CD4-positive, alpha-beta T cell treated with Interleukin-15 for 4 hours (primary cell): ENCODE measurements at places on chromosomes 6 and 20.
A peak's percentile ranks its signal among the peaks of the same experiment; 100 is the strongest.

DNA sequence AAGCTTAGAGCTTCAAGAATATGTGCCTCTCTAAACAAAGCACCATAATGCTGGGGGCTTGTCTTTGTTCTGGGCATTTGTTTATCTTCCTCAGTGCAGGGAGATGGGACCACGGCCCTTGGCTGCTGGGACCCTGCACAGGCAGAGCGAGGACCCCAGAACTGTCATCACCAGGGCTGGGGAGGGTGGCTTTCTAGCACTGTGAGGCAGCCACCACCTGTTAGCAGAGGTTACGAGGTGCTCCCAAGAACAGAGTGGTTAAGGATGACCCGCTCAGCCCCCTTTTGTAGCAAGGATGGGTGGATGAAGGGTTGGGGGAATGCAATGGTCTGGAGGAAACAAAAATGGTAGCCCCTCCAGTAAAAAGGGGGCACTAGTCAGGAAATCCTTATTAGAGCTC is 34.9 kb downstream of the METTL24 start:
- DNase-seq = no peak

DNA sequence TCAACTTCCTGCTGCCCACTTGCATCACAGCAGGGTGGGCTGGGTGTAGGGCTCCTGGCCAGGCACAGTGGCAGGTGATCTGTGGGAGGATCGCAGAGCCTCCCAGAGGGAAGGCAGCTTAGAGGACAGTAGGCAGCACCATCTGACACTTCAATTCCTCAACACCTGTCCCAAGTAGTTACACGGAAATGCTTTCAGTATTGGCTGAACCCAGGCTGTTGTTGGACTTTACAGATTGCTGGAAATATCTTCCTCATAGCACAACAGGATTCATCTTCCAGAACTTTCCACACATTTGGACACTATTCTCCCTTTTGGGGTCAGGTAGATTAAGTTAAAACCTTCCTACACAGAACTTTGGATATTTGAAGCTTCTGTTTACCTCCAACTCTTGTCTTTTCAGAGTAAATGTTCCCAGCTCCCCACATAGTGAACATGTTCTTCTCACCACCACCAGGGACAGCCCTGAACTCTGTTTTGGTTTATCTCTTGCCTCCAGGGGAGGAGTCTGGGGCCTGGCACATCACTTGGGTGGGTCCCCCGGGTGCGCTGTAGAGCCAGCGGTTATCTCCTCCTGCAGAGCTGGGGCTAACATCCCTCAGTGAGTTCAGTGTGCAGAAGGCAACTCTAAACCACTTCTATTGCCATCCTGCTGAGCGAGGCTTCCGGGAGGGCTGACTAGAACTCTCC is 3.5 kb upstream of the SLC22A2 start:
- no peak for DNase-seq

- no peak for DNase-seq
Measured at GRCh38 chr6:161135695-161136591, 137.9 kb downstream of the AGPAT4 start.

DNA sequence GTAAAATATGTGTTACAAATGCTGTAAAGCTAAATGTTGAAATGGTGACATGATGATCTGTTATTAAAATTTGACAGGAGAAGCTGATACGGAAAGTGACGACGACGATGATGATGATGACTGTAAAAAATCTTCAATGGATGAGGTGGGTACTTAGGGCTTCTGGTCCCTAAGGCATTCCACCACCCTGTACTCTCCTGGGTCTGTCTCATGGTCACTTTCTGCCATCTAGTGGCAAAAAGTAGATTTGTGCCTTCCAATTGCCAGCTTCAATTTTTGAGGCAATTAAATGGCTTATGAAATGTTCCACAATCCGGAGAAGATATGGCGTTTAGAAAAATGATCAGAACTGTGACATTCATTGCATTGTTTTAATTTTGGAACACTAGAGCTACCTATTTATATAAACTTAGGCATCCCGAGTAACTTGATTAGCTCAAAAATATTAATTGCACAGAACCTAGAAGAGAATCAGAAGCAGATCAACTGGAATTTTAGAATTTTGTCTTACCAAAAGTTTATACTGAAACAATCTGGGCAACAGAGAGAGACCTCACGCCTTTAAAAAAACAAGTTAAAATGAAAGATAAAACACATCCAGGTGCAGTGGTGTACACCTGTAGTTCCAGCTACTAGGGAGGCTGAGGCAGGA is 346.5 kb upstream of the PLCB4 start:
- peak; percentile 54 for DNase-seq

DNA sequence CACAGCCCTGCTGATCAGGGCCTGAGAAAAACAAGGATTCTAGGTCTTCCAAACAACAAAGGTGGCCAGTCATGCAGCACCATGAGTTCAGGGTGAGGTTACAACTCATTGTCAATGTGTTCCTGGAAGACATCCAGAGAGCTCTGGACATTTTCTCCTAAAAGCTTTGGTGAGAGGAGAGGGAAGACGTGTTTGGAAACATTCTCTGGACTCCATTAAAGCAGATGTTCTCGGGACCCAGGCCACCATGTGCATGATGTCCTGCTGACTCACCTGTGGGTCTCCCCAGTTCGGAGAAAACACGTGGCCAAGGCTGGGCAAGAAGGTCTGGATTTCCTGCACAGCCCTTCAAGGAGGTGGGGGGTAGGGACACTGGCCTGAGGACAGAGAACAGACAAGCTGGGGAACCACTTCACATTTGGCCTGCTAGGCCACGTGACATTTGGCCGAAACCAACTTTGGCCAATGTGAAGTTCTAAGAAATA is 61.6 kb downstream of the KCNB1 start:
- DNase-seq = no peak

DNA sequence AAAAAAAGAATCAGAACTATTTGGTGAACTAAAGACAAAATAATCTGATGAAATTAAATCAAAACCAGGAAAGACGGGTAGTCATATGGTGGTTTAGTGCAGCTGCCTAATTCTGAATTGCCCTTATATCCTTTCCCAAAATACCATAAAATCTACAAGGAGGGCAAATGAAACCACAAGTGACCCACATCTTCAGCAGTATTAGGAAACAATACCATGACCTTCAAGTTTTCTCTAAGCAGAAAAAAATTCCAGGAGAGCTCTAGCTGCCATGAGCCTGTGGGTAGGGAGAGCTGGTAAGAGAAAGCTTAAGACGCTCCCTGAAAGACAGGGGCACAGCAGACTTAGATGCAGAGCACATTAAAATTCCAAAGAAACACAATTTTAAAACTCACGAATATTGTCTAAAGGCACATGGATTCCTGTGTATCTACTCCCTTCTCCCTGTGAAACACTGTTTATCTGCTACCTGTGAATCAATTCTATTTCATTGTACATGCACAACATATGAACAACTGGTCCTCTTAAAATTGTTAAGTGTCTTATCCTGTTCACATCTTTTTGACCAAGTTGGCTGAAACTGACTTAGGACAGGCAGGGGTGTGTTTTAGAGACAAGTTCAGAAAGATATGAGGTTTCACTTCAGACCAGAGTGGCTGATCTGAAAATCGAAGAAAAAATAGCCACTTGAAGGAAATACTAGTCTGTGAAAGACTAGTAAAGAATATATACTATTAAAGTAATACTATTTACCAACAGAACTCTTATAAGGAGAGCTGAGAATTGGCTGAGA is 153.6 kb upstream of the SHLD1 start:
- DNase-seq = no peak

GRCh38 chr6:77124604-77125003 is 338.7 kb downstream of the HTR1B start:
- DNase-seq = no peak

- DNase-seq = no peak
Measured at GRCh38 chr6:17381424-17382147, 11.8 kb upstream of the CAP2 start.

- DNase-seq = no peak
Measured at GRCh38 chr20:37961066-37961465, 58.1 kb downstream of the VSTM2L start.

DNA sequence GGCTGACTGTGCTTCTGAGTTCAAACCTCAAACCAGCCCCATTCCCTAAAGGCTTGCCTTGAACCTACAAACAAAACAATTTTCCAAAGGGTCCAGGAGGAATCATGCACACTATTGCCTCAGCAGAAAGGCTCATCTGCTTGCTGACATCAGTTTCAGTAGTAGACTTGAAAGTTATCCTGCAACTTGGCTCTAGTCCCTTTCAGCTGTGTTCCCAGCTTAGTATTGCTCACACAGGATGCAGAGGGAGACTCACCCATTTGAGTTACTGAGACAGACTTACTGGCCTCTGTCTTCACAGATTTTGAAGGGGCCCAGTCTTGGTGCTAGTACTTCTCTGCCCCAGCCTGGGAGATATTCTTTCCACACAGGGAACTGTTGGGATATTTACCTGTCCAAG is 38.5 kb upstream of the TFB1M start:
- no peak for DNase-seq

- no peak for DNase-seq
Measured at GRCh38 chr20:38203337-38203980, 38.4 kb upstream of the TGM2 start.

DNA sequence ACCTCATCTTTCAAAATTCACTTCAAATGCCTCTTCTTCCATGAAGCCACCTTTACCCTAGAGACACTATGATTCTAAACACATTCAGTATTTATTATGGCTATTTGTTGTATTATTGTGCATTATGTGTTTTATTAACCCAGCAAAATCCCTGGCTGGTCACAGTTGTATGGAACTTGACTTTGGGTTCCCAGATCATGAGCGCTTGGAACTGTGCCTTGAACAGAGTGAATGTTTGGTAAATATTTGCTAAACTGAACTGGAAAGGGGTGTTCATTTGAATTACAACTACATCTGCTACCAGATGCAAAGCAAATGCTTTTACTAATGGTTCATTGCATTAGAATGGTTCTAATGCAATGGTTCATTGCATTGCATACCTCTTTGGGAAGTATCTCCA is 259.8 kb downstream of the PKHD1 start:
- no peak for DNase-seq

- no peak for DNase-seq
Measured at GRCh38 chr6:16196260-16196983, 42.0 kb upstream of the GMPR start.

- peak; percentile 100 for DNase-seq
Measured at GRCh38 chr6:136289579-136290409, at the start of gene BCLAF1. Gene BCLAF1, minus strand, starts transcription at chr6:136289846. Its CDS starts 9,980 bp downstream, at chr6:136279866.

GRCh38 chr6:90131614-90132423 is 164.8 kb downstream of the BACH2 start:
- no peak for DNase-seq

GRCh38 chr6:4581468-4582385 is 194.5 kb upstream of the CDYL start:
- DNase-seq = no peak

DNA sequence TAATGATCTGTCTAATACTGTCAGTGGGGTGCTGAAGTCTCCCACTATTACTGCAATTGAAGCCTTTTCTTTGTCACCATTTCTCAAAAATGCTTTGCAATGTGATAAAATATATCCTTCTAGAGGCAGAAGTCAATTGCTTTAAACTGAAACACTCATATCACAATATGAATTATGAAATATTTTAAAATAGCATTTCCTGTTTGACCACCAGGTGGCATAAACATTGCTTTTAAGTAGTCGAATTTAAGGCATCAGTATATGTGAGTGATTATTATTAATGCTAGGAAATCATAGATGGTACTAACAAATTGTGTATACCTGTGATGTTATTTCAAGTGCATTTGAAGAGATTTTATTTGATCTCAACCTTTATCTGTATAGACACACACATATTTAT is 87.5 kb downstream of the MEI4 start:
- DNase-seq = no peak

DNA sequence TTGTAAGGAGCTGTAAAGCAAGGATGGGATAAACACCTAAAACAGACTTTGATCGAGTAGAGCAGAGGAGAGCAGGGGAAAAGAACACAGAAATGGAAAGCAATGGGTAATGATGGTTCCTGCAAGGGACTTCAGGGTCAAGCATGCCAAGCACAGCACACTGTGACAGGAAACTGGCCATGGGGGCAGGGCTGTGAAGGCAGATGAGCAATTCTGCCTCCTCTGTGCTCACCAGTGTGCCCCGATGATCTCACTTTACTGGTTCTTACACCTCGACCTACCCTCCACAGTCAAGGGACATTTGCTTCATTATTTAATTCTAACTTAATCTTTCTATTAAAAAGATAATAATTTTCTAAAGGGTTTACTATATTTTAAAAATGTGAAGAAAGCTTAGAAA is 21.6 kb upstream of the MYB start:
- DNase-seq = no peak

- no peak for DNase-seq
Measured at GRCh38 chr20:23192469-23192868, 106.3 kb upstream of the CD93 start.

GRCh38 chr6:7992002-7992815 is 72.0 kb downstream of the BLOC1S5 start:
- no peak for DNase-seq

GRCh38 chr6:104940238-104940892 is 16.5 kb upstream of the LIN28B start:
- no peak for DNase-seq

- DNase-seq = peak; percentile 17
Measured at GRCh38 chr6:10528158-10528981, 7.2 kb downstream of the GCNT2 start.

- DNase-seq = no peak
Measured at GRCh38 chr6:15512126-15512525, 150.7 kb downstream of the DTNBP1 start.

- no peak for DNase-seq
Measured at GRCh38 chr6:151243481-151243880, 3.7 kb downstream of the AKAP12 start.

GRCh38 chr6:84329516-84329915 is 102.1 kb upstream of the CEP162 start:
- no peak for DNase-seq

- DNase-seq = no peak
Measured at GRCh38 chr6:119443993-119444641, 94.6 kb upstream of the MAN1A1 start.

- DNase-seq = no peak
Measured at GRCh38 chr20:53003420-53004154, 31.4 kb downstream of the TSHZ2 start.

DNA sequence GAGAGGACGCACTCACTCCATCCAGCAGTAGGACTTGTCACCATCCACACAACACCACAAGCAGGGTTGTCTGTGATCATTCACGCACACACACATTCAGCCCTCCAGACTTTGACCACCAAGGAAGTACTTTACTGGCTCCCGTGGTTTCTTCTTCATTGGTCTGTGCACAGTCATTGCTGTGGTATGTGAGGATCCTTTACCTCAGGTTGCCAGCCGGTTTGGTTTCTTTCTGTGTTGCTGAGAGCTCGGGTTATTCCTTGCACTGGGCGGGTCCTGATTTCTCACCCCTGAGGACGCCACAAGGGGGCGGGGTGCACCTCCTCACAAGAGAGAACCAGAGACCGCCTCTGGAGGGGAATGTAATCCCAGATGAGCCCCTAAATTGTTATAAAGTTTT is 11.2 kb downstream of the SLC35A1 start:
- DNase-seq = no peak
